Retina (tissue), 1 donor: ENCODE measurements at places on chromosomes 1 and 21.

- DNase-seq: no peak
Observed at GRCh38 chr1:231337043-231337471, 595 bp downstream of the EXOC8 start.

GRCh38 chr21:35376406-35377135 is 327.5 kb upstream of the RUNX1 start:
- DNase-seq: no peak

- DNase-seq: no peak
Observed at GRCh38 chr21:31364253-31364945, 20.3 kb upstream of the TIAM1 start.

DNA sequence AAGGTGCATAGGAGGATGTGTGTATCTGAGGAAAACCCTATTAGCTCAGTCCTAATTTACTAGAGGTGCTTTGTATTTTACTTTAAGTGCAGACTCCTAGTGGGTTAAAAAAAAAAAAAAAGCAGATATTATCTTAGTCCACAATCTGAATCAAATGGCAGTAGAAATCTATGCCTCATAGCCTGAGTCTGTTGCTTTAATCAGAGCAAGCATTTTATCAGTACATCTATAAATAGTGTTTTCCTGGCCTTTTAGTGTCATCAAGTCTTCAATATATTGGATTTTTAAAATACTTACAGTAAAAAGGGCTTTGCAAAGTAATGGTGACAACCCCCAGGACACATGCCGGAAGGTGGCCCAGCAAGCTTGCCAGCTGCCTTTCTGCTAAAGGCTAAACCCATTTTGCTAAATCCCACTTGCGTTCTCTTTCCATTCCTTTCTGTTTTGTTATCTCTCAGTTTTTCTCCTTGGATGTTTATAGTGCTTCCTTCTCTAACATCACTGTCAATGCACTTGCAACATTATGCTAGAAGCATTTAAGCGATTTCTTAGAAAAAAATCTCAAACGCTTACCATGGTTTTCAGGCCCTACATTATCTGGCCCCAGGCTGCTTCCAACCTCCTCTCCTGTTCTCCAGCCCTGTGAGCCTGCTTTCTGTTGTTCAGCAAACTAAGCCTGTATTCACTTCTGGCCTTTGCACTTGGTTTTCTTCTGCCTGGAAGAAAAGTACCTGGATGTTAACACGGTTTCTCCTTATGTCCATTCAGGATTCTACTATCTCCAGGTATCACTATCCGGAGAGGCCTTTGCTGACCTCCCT is 206.3 kb downstream of the PDE4B start:
- no peak for DNase-seq

DNA sequence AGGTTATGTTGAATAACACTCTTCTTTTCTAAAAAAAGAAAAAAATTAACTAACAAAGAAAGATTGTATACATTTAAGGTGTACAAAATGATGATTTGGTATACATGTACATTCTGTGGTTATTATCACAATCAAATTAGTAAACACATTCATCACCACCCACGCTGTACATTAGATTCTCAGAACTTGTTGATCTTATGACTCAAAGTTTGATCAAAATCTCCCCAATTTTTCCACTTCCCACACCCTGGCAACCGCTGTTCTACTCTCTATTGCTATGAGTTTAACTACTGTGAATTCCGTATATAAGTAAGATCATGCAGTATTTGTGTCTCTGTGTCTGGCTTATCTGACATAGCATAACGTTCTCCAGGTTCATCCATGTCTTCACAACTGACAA is 469.5 kb upstream of the CHRM3 start:
- DNase-seq: no peak

- DNase-seq: no peak
Observed at GRCh38 chr1:66143651-66144050, 351.0 kb downstream of the PDE4B start.

GRCh38 chr1:203769505-203770343 is 4.7 kb downstream of the LAX1 start:
- peak; percentile 8 for DNase-seq

DNA sequence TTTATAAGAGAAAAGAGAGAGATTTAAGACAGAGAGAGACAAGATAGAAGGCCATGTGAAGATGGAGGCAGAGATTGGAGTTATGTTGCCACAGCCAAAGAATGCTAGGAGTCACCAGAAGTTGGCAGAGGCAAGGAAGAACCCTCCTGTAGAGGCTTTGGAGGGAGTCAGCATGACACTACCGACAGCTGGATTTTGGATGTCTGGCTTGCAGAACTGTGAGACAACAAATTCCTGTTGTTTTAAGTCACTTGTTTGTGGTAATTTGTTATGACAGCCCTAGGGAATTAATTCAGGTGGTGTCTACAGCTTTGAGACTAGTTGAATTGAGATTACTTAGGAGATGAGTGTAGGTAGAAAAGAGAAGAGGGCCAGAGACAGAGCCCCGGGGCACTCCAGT is 158.5 kb downstream of the DNM3 start:
- DNase-seq: no peak

DNA sequence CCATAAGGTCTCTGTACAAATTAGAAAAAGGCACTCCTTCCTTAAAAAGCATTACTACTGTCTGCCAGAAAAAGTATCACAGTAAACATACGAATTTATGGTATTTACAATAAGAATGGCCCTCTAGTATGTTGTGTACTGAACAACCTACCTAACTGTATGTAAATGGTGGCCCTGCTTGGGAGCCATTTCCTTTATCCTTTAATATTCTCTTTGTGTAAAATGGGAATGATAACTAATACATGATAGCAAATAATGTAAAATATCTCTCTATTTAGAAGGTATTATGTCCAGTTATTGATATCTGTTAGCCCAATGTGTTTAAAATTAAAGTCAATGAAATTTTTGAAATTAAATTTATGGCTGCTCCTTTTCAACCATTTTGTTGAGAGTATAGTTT is 5.2 kb downstream of the DR1 start:
- DNase-seq: no peak

DNA sequence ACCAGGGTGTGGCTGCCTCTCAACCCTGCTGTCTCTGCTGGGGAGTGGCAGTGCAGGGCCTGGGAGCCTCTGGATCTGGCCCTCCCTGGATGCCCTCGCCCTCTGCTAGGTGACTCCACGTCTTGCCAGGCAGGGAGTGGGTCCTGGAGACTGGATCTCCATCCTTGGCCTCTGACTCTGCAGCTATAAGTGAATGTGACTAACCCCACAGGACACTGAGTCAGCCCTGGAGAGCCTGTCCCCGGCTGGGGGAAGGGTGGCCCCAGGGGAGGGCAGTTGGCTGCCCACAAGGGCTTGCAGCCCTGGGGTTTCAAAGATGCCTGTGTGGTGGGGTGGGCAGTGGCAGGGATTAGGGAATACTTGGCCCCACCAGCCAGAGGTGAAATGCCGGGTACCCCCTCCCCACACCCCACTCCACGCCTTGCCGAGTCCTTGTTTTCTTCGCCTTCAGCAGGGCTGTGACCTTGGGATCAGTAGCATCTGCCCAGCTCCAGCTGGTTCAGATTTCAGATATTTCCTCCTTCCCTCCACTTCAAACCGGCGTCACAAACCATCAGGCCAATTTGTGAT is 1.9 kb upstream of the MYBPH start:
- DNase-seq: peak; percentile 38

- DNase-seq: peak; percentile 2
Observed at GRCh38 chr1:42932442-42932941, 26.2 kb downstream of the SLC2A1 start.

DNA sequence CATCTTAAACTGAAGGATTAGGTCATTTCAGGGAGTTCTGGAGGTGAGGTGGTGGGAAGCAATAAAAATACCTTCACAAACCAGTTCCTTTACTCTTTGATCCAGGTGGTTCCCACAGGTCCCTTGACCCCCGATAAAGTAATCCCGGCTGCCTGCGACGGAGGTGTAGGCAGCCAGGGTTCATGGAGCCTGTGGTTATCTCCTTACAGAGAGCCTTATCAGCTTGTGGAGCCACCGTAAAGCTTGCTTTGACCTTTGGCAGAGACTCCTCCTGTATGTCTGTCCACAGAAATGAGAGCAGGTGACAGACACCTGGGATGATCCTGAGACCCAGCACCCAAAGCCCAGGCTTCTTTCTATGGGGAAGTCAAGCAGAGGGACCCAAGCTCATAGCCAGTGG is 243.4 kb downstream of the KIF26B start:
- DNase-seq: no peak

DNA sequence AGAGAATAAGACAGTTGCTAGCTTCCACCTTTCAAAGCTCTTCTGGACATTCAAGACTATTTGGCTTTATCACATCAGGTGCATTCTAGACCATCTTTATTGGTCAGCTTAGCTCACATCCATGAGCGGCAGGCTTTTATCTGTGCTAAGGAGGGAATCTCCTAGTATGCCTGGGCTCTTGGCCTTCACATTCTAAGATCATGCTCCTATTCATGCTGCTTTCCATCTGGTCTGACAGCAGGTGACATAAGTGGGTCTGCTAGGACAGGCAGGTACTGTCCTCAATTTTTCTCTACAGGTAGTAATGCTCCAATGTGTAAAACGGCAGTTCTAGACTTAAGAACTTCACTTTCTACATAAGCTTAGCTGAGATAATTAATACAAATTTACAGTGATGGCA is 39.2 kb upstream of the ADAMTS1 start:
- DNase-seq: no peak

DNA sequence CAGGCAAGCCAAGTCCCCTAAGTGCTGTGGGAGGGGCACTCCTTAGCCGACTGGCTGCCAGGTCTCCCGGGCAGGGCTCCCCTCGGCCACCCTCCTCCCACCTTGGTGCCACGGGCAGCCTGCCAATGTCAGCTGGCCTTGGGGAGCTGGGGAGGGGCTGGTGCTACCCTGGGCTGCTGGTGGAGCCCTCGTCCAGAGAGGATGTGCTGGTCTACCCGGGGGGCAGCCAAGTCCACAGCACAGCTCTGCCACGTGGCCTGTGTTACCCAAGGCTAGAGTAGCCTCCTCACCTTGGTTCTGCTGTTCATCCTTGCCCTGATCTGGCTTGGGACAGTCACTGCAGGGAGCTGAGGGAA is 42.9 kb downstream of the CRYAA start:
- no peak for DNase-seq

- peak; percentile 43 for DNase-seq
Observed at GRCh38 chr1:225848030-225848955, 33.9 kb downstream of the TMEM63A start.

- DNase-seq: no peak
Observed at GRCh38 chr1:159763686-159764085, 17.1 kb upstream of the DUSP23 start.

GRCh38 chr1:224175617-224176016 is 7.4 kb upstream of the DEGS1 start:
- DNase-seq: peak; percentile 78

- DNase-seq: no peak
Observed at GRCh38 chr1:221907166-221907932, 165.5 kb upstream of the DUSP10 start.

DNA sequence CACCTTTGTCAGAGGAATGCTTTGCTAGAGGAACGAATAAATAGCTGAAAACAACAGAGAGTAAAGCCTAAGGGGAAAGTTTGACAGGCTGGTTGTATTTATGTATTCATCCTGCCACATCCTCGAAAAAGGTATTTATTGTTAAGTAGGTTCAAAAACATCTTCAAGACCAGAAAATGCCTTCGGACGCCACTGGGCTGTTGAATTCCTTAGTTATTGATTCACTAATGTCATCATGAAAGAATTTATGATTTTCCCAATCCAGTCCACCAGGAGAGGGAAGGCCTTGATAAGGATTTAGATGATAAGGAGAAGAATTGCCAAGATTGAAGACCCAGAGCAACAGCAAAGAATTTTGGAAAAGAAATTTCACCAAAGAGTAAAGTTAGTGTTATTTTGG is 35.2 kb upstream of the MAB21L3 start:
- DNase-seq: no peak

DNA sequence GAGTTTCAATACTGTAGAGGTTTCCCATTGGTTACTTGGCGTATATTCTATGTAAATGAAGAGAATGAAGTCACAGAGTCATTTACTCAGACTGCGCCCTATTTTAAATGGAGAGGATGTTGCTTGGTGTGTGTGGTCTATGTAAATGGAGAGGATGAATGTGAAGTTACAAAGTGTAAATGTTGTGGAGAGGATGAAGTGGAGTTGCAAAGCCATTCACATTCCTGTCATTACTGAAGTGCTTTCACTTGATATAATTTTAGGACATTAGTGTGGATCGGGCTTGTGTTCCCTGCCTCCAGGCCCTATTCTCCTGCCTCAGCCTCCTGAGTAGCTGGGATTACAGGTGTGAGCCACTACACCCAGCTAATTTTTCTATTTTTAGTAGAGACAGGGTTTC is 99.4 kb upstream of the CACYBP start:
- DNase-seq: no peak

- DNase-seq: no peak
Observed at GRCh38 chr21:32807717-32808380, 36.3 kb upstream of the PAXBP1 start.

- DNase-seq: no peak
Observed at GRCh38 chr1:116569381-116569670, 1.5 kb downstream of the CD58 start.

DNA sequence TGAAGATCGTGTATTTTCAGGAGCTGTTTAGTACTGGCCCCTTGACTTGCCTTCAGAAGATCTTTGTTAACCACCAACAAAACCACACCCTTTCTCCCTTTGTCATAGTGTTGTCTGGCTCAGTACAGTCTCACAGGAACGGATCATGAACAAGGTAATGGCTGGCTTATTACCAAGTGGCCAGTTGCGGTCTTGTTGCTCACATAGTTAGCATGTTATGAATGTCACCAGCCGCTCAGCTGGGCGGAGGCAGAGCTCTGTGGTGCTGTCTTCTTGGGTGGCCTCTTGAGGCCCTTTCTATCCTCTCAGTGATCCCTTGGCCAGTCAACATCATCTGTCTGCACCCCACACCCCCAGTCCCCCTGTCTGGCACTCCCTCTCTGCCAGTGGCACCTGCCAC is 21.4 kb downstream of the CNIH3 start:
- peak; percentile 17 for DNase-seq

- peak; percentile 56 for DNase-seq
Observed at GRCh38 chr21:33402001-33402979, 923 bp upstream of the IFNGR2 start.

- DNase-seq: no peak
Observed at GRCh38 chr1:213393860-213394259, 342.8 kb downstream of the RPS6KC1 start.

GRCh38 chr1:210655511-210655910 is 326.8 kb downstream of the HHAT start:
- DNase-seq: no peak

GRCh38 chr1:30934613-30935012 is 26.1 kb upstream of the SDC3 start:
- no peak for DNase-seq

DNA sequence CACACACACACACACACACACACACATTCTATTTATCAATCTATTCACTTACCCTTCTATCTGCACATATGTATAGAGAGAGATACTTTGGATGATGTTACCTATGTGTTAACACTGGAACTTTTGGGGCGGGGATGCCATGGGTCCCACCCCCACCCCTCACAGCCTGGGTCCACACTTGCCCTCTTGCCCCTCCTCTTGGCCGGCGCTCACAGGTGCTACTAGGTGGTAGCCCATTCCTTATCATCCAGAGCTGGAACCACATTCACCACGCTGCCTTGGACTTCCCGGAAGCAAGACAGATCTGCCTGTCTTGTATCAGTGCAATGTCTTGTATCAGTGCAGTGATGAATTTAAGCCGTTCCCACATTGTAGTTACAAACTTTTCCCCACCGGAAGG is 85.1 kb downstream of the LBR start:
- DNase-seq: no peak
